ENCODE measurements at places on chromosomes 16 and 17.
A peak's percentile ranks its signal among the peaks of the same experiment; 100 is the strongest.

- peak; percentile 80 for DNase-seq
Observed at GRCh38 chr17:77429969-77430752, 289.4 kb downstream of the SEC14L1 start.

GRCh38 chr17:79795795-79796443 is 958 bp downstream of the CBX8 start:
- no peak for DNase-seq

- no peak for DNase-seq
Observed at GRCh38 chr17:28086519-28086918, 44.0 kb downstream of the NLK start.

- DNase-seq = no peak
Observed at GRCh38 chr17:40515491-40516041, 14.1 kb upstream of the TNS4 start.

DNA sequence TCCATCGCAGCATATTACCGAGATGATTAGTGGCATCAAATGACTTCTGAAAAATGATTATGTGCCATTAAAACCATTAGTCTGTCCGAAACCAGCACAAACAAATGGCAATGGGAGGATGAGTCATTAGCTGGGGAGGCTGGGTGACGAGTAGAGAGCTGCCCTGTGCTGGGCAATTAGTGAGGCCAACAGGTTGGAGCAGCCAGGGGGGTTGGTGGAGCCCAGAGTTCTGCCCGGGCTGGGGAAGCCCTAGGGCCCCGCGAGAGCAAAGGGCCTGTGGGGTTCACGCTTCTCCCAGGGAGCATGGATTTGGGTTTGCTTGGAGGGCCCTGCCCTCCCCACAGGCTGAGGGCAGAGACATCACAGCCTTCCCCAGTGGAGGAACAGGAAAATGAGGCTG is 152.1 kb upstream of the RPL38 start:
- no peak for DNase-seq

- DNase-seq = peak; percentile 71
Observed at GRCh38 chr17:42097691-42098631, at the start of gene ZNF385C. Gene ZNF385C, minus strand, starts transcription at chr17:42098473. Its CDS starts 35,417 bp downstream, at chr17:42063056.

- no peak for DNase-seq
Observed at GRCh38 chr16:1654505-1655268, 23.4 kb upstream of the JPT2 start.

GRCh38 chr17:1724351-1724868 is at the start of gene WDR81:
Gene WDR81, plus strand, starts transcription at chr17:1724704. Its CDS starts 256 bp downstream, at chr17:1724960.
- DNase-seq = peak; percentile 95

DNA sequence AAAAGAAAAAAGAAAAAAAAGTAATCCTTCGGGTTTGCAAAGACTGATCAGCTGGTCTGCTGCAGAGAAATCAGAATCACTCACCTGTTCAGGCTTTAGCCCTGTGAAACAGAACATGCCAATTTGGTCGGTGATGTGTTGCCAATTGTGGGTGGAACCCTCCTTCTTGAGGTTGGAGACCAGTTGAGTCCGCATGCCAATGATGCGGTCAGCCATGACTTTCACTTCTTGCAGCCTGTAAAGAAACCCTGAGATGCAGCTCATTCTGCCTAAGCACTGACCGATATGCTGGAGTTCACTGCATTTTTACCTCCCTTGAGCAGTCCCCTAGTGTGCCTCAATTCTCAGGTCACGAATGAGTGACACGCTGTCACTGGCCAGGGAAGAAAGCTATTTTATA is 24.8 kb upstream of the SLC38A7 start:
- no peak for DNase-seq

- peak; percentile 50 for DNase-seq
Observed at GRCh38 chr17:82097184-82097918, 685 bp downstream of the FASN start.

DNA sequence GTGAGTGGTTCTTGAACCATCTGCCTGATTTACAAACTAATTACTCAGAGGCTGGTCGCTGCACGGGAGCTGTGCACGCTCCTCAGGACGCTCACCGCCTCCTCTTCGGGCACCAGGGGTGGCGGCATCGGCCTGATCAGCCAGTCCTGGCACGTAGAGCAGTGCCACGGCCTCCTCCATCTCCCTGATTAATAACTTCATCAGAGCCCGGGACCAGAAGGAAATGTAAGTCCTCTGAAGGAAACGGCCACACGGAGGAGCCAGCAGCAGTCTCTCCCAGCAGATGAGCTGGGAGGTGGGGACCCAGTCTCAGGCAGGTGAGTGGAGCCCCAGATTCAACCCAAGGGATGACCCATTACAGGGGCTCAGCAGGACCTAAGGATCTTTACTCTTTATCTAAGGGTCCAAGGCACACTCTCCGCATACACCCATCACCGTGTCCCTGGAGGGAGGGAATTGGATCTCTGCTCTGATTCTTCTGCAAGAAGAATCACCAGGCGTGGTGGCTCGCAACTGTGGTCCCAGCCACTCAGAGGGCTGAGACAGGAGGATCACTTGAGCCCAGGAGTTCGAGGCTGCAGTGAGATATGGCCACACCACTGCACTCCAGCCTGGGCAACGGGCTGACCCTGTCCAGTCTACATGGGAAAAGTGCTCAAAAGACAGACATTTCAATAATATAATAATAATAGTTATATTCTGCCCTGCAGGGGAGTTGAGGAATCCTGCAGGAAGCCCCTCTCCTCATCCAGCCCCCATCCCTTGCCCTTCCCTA is 366.5 kb downstream of the SEC14L1 start:
- no peak for DNase-seq

GRCh38 chr17:78323826-78324390 is 36.0 kb downstream of the SOCS3 start:
- no peak for DNase-seq

- no peak for DNase-seq
Observed at GRCh38 chr16:50974438-50975036, 176.5 kb downstream of the SALL1 start.

- peak; percentile 83 for DNase-seq
Observed at GRCh38 chr17:49567871-49568694, 7.6 kb upstream of the NXPH3 start.

DNA sequence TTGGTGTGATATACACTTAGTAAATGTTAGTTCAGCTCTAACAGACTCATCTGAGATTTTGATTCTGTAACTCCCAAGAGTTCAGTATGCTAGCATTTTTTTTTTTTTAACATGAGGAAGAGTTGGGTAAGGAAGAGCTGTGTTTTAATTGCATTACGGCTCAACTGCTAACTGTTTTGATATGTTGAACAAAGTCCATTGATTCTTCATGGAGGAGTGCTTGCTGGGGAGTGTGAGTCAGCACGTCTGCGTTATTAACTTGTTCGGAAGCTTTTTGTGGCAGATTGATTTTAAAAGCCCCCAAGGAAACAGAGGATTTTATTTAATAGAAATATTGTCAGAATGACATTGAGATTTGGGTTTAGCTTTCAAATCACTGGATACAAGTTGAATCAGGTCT is 45.8 kb downstream of the PITPNC1 start:
- no peak for DNase-seq

Measured in GM10248 (cell line).